CD4-positive, alpha-beta T cell (primary cell): ENCODE measurements at places on chromosomes 13 and 19.

GRCh38 chr13:20387441-20387971, 138.2 kb downstream of the CRYL1 start:
- no peak overlapping the region for H3K27ac ChIP-seq
- H3K27me3 ChIP-seq: no peaks in the 10 kb centered on the region
- H3K4me3 ChIP-seq: no peak overlapping the region
- H3K36me3 ChIP-seq: no peaks in the 10 kb centered on the region

DNA sequence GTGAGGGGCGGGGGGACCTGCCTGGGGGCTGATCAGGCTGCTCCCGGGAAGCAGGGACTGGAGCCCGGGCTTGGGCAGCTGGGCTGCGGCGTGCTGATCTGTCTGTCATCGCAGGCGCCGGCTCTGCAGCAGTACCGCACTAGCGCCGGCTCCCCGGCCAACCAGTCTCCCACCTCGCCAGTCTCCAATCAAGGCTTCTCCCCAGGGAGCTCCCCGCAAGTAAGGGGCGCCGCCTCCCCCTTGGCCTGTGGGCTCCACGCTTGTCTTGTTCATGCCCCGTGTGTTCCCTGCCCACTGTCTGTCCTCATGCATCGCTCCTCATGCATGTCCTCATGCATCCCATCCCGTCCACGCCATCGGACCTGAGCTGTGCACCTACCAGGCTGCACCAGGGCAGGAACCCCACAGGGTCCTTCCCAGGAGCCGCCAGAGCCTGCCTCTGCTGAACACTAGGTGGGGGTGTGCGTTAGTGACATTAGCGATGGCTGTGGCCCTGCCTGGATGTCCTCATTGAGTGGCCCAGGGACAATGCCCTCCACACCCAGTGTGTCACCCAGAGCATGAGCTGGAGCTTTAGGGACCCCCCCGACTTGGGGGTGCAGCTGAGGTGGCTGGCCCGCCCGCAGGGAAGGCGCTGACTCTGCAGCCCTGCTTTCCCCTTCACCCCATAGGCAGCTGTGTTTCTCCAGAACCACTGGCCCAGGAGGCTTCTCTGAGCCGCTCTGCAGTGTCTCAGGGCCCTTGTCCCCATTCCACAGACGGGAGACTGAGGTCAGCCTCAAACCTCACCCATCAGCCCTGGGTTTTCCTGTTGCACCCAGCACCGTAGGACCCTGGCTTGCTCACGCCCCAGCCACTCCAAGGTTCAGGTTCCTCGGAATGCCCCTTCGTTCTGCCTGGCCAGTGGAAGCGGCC, 19.5 kb downstream of the COMP start:
- no peaks in the 10 kb centered on the region for H3K4me1 ChIP-seq
- no peak overlapping the region for H3K4me3 ChIP-seq
- H3K36me3 ChIP-seq: peaks cover 2% of the 10 kb centered on the region
- no peak for DNase-seq

DNA sequence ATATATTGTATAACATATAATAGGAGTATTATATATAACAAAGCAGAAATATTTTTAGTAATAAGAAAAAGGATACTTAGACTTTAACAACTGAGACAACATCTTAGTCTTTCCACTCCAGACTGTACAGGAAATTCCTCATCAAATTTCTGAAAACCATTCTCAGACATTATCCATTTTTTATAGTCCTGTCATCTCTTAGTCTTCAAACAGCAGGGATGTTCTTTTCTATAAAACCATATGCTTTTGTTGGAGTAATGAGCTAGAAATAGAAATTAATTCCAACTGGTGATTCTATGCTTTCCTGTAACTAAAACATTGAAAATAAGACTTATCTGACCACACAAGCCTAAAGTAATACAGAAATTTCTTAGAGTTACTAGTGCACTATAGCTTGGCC, 82.2 kb upstream of the CSNK1A1L start:
- DNase-seq: no peak
- no peaks in the 10 kb centered on the region for H3K36me3 ChIP-seq
- H3K4me1 ChIP-seq: no peaks in the 10 kb centered on the region
- no peak overlapping the region for H3K4me3 ChIP-seq

GRCh38 chr19:35533822-35534392, 651 bp downstream of the GAPDHS start:
- H3K4me1 ChIP-seq: peaks cover 14% of the 10 kb centered on the region
- peak; percentile 11 for DNase-seq
- H3K27me3 ChIP-seq: peaks cover 5% of the 10 kb centered on the region
- H3K27ac ChIP-seq: no peak overlapping the region
- peak overlapping the region; percentile 42 for H3K4me3 ChIP-seq
- no peaks in the 10 kb centered on the region for H3K36me3 ChIP-seq

DNA sequence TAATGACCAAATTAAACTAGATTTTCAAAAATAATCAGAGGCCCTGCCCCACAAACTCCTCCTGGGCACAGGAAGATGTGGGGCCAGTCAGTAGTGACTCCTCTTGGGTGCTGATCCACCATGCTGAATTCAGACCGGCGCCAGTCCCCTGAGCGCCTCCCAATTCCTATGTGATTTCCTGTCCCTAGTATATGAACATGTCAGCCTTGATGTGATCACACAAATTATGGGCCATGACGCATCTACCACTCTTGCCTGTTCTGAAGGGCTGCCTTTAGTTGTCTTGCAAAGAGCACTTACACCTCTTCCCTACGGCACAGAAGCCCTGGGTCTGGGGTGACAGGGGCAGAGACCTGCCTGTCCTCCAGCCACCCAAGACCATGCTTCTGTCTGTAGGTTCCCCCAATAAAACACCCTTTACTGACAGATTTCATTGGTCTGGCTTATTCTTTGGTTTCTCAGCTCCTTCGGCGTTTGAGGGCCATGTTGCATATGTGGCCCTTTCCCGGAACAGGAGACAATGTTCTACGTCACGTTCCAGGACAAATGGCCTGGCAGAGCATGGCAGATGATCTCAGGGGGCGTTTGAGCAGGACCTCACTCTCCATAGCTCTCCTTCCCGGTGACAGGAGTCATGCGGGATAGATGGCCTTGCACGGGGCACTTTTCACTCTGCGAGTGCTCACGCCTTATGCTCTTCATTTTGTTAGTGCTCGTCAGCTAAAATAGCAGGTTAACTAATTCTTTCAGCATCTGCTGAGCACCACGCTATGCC, 5.6 kb upstream of the ATP11A start:
- no peak overlapping the region for H3K4me3 ChIP-seq
- H3K36me3 ChIP-seq: no peaks in the 10 kb centered on the region
- peaks cover 16% of the 10 kb centered on the region for H3K4me1 ChIP-seq
- no peaks in the 10 kb centered on the region for H3K27me3 ChIP-seq
- H3K27ac ChIP-seq: no peak overlapping the region
- no peak for DNase-seq

- no peaks in the 10 kb centered on the region for H3K36me3 ChIP-seq
- no peaks in the 10 kb centered on the region for H3K4me1 ChIP-seq
- H3K4me3 ChIP-seq: no peak overlapping the region
- no peak for DNase-seq
These were observed 64.2 kb upstream of the GTF2F2 start for GRCh38 chr13:45055902-45056648.

DNA sequence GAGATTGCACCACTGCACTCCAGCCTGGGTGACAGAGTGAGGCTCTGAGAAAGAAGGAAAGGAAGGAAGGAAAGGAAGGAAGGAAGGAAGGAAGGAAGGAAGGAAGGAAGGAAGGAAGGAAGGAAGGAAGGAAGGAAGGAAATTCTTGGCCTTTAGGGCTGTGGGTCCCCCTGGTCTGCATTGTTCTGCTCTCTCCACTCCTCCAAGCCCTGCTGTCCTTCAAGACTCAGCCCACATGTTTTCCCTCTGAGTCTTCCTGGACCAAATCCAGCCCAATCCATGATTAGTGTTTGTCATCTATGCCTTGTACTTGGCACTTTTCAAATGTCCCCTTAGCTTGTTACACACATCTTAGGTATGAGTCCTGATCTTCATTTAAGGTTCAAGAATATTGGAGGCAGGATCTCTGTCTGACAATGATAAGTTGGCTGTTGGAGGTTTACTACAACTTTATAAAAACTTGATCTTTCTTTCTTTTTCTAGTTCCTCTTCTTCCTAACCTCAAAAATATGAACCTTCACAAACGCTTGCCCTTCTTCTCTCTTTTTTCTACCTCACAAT, 48.8 kb upstream of the INTS6 start:
- no peaks in the 10 kb centered on the region for H3K4me1 ChIP-seq
- no peaks in the 10 kb centered on the region for H3K36me3 ChIP-seq
- H3K27me3 ChIP-seq: no peaks in the 10 kb centered on the region
- no peak overlapping the region for H3K4me3 ChIP-seq

GRCh38 chr13:43905435-43906031, 25.8 kb downstream of the LACC1 start:
- H3K4me1 ChIP-seq: no peaks in the 10 kb centered on the region
- H3K4me3 ChIP-seq: no peak overlapping the region

DNA sequence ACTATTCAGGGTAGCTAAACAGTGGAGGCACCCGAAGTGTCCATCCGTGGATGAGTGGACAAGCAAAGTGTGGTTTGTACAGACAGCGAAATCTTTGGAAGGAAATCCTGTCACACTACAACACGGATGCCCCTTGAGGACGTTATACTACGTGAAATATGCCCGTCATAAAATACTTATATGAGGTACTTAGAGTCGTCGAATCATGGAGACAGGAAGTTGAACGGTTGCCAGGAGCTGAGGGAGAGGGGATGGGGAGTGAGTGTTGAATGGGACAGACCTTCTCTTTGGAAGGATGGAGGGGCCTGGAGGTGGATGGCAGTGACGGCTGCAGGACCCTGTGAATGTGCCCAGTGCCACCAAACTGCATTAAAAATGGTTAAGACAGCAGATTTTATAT, 11.6 kb downstream of the ATP4B start:
- H3K27ac ChIP-seq: no peak overlapping the region
- DNase-seq: no peak
- H3K4me1 ChIP-seq: peaks cover 12% of the 10 kb centered on the region
- no peak overlapping the region for H3K4me3 ChIP-seq
- peaks cover 3% of the 10 kb centered on the region for H3K36me3 ChIP-seq

DNA sequence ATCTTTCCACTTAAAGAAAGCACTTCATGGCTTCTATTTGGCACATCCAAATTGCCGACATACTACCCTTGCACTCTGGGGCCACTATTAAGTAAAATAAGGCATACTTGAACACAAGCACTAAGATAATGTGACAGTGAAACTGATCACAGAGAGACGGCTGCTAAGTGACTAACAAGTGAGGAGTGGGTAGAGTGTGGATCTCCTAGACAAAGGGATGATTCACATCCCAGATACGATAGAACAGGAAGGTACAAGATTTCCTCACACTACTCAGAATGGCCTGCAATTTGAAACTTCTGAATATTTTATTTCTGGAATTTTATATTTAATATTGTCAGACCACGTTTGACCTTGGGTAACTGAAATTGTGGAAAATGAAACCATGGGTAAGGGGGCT, 1721.8 kb upstream of the SPRY2 start:
- no peak overlapping the region for H3K4me3 ChIP-seq
- H3K27ac ChIP-seq: no peak overlapping the region
- no peak for DNase-seq

DNA sequence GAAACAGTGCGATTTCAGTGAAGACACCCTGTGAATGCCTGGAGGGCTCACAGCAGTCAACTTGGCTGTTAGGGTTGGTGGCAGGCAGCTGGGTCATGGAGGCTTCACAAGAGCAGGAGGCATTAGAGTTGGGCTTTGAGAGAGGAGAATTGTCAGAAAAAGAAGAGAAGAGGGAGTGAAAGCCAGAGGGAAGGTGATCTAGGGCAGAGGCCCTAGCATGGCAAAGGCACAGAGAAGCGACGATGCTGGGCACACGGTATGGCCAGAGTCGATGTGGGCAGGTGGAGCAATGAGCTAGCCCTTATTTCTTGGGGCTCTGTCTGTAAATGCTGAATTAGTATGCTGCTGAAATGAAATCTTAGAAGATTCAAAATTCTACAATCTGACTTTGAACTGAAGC, 52.6 kb upstream of the OLFM4 start:
- peaks cover 3% of the 10 kb centered on the region for H3K27me3 ChIP-seq
- no peak overlapping the region for H3K4me3 ChIP-seq
- no peak overlapping the region for H3K27ac ChIP-seq

- no peaks in the 10 kb centered on the region for H3K36me3 ChIP-seq
- H3K27me3 ChIP-seq: peaks cover 13% of the 10 kb centered on the region
- no peak overlapping the region for H3K4me3 ChIP-seq
- H3K4me1 ChIP-seq: no peaks in the 10 kb centered on the region
- no peak for DNase-seq
These were observed 30.6 kb upstream of the IGSF23 start for GRCh38 chr19:44582581-44583265.

DNA sequence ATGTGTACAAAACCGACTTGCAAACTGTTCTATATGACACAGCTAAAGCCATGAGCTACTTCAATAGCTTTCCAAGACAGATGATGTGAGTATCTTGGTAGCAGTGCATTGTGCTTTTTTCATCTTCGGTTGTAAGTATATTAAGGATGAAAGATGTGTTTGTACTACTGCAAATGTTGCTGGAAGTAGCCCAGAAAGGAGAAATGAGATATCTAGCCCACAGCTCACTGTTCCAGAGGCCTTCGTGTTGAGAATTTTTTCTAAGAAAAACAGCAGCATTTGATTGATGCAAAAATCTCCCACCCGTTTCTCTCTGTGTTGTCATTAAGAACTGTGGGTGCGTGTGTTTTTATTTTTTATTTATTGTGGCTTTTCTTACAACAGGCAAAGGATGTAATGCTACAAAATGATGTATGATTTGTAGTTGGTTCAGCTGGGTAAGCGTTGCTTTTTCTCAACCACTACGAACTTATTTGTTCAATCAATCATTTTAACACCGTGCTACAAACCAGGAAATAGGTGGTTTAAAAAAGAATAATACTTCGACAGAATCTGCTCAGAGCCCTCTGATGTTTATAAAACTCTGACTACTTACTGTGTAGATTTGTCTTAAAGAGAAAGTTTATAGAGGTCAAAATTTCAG, 41.6 kb upstream of the RFC3 start:
- no peaks in the 10 kb centered on the region for H3K36me3 ChIP-seq
- H3K27ac ChIP-seq: no peak overlapping the region
- no peak overlapping the region for H3K4me3 ChIP-seq
- no peaks in the 10 kb centered on the region for H3K4me1 ChIP-seq

DNA sequence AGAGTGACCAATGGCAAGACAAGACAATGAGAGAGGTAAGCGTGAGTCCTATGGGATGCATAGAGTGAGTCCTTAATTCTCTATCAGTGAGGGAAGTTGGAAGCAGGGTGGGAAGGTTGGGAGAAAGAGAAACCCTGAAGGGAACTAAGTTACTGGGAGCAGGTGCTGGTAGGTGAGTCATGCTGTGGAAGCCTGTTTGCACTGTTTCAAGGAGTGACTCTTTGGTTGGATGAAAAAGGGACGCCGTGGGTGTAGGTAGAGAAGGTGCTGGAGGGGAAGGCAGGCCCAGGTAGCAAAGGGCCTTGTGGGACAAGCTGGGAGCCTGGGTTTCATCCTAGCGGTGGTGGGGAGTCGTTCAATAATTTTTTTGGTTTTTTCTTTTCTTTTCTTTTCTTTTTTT, 21.9 kb downstream of the IGFL1 start:
- no peak for DNase-seq
- no peaks in the 10 kb centered on the region for H3K36me3 ChIP-seq
- no peaks in the 10 kb centered on the region for H3K4me1 ChIP-seq
- H3K27ac ChIP-seq: no peak overlapping the region
- no peak overlapping the region for H3K4me3 ChIP-seq
